Endothelial cell of coronary artery (primary cell): ENCODE measurements at places on chromosomes 7 and 10. TPM values are rescaled to one million over a fixed set of nuclear protein-coding genes. Genes with fewer than 3 reads are reported as not detected.

The AGBL3 gene
- 0.56 and 1.3 TPM in 2 replicates for total RNA-seq

The ANKRD2 gene
- 0.36 and 0.56 TPM in 2 replicates for total RNA-seq

The IGFBP1 gene
- total RNA-seq = 0.18 and 0.47 TPM in 2 replicates

The TMEM236 gene
- total RNA-seq = under 0.01 and 0.19 TPM in 2 replicates

The DUSP5 gene
- total RNA-seq = 19.5 and 21.7 TPM in 2 replicates

The FAM25A gene
- total RNA-seq = not detected in 2 replicates

The C10orf95 gene
- 0.09 TPM in 1 of 2 replicates, not detected in the other for total RNA-seq
